ENCODE measurements at places on chromosomes 11 and 22. TPM values are rescaled to one million over a fixed set of nuclear protein-coding genes. Genes with fewer than 3 reads are reported as not detected.
A peak's percentile ranks its signal among the peaks of the same experiment; 100 is the strongest.

DNA sequence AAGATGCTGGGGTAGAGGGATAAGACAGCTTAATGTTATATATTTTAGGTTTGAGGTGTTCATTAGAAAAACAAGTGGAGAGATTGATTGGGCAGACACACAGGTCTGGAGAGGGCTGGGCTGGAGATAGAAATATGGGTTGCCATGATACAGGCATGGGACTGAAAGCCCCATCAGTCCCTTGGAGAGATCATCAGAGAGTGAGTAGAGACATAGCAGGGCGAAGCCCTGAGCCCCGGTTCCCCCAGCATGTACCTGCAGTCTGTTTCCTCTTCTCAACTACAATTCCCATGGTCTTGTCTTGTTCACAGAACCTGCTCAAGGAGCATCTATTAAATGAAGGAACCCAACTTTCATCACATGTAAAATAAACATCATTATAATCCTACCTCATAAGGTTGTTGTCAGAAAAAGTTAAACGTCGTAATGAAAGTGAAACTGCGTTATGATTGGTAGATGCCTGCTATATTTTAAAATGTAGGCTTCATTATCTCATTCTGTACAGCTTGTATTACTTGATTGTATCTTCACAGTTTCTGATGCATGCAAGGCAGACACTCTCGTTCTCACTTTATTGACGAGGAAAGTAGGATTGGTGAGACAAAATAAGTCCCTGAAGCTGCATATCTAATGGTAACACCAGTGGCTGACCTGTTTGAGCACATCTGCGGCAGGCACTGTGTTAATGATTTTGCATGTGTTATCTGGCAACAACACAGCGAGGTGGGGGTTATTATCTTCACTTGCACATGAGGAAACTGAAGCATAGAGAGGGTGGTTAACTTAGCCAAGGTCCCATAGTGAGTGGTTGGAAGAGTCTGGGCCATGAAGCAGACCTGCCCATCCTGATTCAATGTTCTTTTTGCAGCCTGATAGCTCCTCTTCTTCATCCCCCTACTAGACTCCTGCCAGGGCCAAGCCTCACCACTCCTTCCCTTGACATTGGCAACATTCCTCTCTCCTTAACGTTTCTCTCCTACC lies 63.5 kb downstream of the ENDOD1 start:
- no peak for DNase-seq

Gene ZNF214
- 3.0 TPM for total RNA-seq

Gene CRYBB2
- not detected for total RNA-seq

DNA sequence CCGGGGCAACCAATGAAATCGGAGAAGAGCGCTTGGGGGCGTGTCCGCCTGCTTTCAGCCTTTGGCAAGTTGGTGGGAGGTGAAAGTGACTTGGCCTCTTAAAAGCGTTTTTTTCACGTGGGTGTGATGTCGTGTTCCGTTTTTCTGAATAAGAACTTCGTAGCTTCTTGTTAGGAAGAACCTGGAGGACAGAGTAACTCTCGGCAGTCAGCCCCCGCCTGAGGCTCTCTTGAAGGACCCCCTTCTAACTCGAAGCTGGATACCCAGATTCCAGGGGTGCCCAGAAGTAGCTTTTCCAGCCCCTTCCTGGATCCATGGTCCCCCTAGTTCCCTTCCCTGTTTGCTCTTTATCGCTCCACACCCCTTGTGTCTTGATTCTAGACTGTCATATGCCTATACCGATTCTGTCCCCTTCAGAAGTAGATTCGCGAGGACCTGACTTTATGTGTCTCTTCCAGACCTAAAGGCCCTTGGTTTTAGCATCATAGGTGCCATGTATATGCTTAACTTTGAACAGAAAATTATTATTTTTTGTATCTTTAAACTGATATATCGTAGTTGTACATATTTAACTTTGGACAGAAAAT lies 915 bp upstream of the OSBP start:
- no peak for DNase-seq

- DNase-seq = no peak
These were observed 76.3 kb downstream of the MORC2 start for GRCh38 chr22:30892286-30892685.

- DNase-seq = no peak
These were observed 26.4 kb upstream of the UCP3 start for GRCh38 chr11:74035264-74035663.

DNA sequence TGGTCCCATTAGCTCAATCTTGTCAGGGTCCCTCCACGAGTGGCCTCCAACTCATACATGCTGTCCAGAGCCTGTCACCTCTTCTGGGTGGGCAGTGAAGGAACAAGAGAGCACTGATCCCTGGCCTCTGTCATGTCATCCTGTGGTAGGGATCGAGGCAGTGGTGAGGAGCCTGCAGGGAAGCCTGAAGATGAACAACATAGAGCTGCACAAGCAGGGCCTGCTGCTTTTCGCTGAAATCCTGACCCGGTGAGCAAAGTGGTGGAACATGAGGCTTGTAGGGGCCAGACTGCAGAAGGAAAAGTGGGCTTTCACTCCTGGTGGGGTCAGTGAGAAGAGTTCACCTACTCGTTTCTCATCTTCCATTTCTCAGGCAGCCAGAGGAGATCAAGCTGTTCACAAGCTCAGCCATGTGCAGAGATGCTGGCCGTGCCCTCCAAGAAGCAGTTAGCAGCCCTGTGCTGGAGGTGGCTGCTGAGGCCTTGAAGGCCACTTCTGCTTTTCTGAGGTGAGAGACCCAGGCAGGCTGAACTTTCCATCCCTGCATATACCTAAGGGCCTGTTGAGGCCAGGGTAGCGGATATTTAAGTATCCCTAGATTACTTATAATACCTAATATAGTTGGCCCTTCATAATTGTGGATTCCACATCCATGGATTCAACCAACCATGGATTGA lies 32.9 kb downstream of the MEI1 start:
- DNase-seq = no peak

Gene TMPRSS13
- 1.4 TPM for total RNA-seq

Gene HORMAD2
- not detected for total RNA-seq

Gene APOL3
- total RNA-seq = 16.9 TPM

- DNase-seq = no peak
These were observed 245.9 kb upstream of the FAT3 start for GRCh38 chr11:91978747-91979146.

GRCh38 chr11:77322506-77322905 lies 21.0 kb upstream of the GDPD4 start:
- no peak for DNase-seq

GRCh38 chr22:49216579-49216978 lies 611.1 kb downstream of the BRD1 start:
- no peak for DNase-seq

Gene JRKL
- total RNA-seq = 11.6 TPM

DNA sequence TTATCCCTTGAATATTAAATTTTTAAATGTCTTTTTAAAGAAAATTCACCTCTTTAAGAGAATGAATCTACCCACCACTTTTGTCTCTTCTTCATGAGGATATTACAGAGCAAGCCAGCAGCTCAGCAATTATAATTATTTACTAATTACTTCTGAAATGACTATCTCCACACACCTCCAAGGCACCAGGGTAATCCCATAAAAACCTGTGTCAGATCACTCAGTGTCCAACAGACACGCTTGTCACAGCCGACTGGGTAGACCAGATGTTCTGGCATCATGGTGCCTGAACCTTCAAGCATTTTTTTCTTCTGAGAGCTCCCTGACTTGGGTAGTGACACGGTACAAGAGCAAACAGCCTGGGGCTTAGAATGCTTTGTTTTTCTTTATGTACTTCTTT lies 61.4 kb downstream of the EFCAB6 start:
- DNase-seq = no peak

GRCh38 chr11:121649798-121650197 lies 197.0 kb upstream of the SORL1-AS1 start:
- DNase-seq = no peak

- peak; percentile 97 for DNase-seq
These were observed at the start of gene TOLLIP for GRCh38 chr11:1309498-1310317. TOLLIP (minus strand) TSS chr11:1309632; CDS start chr11:1309498, 134 bp downstream.

Gene SLC5A12
- total RNA-seq = not detected

DNA sequence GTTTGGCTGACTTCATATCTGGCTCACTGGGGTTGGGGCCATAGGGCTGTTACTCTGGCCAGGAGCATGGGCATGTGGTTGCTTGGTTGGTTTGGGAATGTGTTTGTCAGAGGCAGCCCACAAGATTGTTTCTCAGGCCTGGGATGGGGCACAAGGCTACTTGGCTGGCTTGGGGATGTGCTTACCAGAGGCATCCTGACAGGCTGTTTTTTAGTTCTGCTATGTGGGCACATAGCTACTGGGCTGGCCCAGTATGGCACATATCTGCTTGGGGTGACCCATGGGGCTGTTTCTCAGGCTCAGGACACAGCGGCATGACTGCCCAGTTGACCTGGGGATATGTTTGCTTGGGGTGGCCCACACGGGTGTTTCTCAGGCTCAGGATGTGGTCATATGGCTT lies 94.6 kb upstream of the PGR start:
- no peak for DNase-seq
